CD4-positive, alpha-beta T cell treated with Interleukin-2 at 100 ng/mL for 4 hours (primary cell): ENCODE measurements at places on chromosomes 7 and 10.

GRCh38 chr10:111177379-111177778, 100.5 kb downstream of the ADRA2A start:
- DNase-seq = no peak

DNA sequence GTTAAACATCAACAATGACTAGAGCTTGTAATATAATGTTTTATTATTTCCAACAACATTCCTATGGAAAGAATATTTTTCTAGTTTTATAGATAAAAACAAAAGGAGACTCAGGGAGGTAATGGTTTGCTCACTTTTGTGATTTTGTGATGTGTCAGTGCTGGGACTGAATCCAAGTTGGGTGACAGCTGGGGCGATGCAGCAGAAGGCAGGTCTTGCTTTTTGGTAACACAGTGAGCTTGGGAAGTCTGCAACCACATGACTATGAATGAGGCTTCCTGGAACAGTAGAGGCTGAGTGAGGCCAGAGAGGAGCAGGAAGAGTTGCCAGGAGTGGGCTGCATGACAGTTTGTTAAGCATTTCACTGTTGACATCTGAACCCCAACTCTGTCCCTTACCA, 4.9 kb upstream of the YKT6 start:
- DNase-seq = no peak

DNA sequence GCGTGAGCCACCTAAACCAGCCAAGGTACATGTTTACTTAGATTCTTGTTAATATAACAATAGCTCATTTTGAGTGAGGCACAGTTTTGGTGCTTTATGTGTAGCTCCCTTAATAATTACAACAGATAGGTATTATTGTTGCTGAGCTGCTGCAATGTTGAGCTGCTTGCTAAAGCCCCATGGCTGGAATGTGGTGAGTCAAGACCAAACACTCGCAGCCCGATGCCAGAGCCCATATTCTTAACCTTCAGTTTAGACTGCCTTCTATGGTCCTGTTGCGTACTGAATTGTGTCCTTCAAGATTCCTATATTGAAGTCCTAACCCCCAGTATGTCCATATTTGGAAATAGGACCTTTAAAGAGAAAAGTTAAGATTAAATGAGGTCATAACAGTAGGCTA, 407.1 kb downstream of the NEBL start:
- DNase-seq = no peak

GRCh38 chr10:33137356-33138005, 179.5 kb upstream of the ITGB1 start:
- DNase-seq = no peak

GRCh38 chr7:102147008-102147407, 139.7 kb upstream of the SH2B2 start:
- DNase-seq = peak; percentile 3

GRCh38 chr7:68031180-68031943, 1034.7 kb downstream of the TYW1 start:
- no peak for DNase-seq

- DNase-seq = no peak
Observed at GRCh38 chr7:158262284-158263109, 325.1 kb downstream of the PTPRN2 start.

DNA sequence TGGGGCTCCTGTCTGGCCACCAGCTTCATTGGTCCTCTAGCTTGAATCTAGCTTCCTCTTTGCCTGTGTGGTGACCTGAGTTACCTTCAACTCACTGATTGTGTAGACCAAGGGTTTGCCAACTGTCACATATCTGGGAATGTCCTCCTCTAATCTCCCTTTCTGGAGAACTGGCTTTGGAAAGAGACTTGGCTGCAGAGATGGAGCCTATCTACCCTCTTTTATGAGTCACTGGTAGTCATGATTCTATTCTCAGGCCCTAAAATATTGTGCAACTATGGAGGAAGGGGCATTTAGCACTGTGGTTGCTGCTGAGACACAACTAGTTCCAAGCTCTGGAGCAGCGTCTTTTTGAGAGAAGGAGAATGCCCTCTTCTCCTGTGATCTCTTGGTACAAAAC, 691.3 kb downstream of the KCNMA1 start:
- no peak for DNase-seq

GRCh38 chr10:119468542-119469324, 73.8 kb downstream of the RGS10 start:
- no peak for DNase-seq

DNA sequence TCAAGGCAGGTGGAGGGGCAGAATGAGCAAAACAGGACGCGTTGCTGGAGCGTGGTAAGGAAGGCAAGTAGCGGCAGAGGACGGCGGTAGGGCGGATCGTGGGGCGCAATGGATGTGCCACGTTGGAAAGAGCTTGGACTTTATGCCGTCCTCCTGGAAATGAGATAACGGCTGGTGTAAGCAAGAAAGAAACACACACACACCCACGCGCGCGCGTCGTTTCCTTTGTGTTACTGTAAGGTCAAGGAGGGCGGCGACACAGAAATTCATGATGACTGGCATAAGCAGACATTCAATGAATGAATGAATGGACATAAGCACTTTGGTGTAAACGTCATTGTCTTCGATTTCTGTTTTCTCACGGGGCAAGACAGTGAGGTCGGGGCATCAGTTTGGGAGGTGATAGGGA, 683 bp upstream of the ENTPD7 start:
- peak; percentile 29 for DNase-seq

DNA sequence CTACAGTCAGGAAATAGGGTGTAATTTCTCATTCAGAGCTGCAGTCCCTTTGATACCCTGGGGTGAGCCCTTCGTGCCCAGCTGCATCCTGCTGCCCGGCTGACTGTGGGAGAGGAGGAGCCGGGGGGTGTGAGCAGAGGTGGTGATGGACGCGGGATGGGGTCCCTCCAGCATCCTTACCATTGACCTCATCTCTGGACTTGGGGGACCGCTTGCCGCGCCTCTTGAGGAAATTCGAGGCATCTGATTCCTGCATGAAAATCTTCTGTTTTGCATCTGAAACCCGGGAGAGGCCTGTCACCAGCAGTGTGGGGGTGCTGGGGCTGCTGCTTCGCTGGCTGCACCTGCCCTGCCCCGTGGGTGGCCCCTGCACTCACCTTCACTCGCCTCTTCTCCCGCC, 816 bp downstream of the UCMA start:
- DNase-seq = no peak

GRCh38 chr7:483656-484355, 35.8 kb downstream of the PDGFA start:
- no peak for DNase-seq

DNA sequence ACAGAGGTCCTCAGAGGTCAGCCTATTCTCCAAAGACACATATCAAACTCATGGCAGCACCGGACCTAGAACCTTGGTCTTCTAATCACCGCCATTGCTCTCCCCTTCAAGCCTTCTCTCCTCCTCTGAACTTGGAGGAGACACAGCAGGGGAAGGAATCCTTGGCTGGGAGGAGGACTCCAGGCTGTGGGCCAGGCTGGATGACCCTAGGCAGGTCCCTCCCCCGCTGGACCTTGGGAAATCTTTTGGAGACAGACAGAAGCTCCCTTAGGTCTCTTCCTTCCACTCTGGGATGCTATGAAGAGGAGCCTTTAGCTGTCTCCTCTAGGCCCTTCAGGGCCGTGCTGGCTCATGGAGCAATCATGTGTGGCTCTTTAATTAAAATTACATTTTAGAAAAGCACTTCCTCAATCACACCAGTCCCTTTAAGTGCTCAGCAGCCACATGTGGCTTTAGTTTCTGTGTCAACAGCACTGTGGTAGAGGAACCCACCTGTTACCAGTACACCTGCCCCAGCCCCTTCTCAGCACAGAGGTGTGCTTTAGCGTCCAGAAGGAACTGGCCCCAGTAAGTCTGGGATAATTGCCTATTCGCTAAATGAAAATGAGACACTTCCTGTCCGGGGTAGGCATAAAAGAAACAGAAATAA, 238.2 kb downstream of the CELF2 start:
- no peak for DNase-seq

- DNase-seq = no peak
Observed at GRCh38 chr7:137772748-137773147, 74.0 kb downstream of the DGKI start.

- no peak for DNase-seq
Observed at GRCh38 chr7:155685070-155685790, 40.8 kb downstream of the RBM33 start.

DNA sequence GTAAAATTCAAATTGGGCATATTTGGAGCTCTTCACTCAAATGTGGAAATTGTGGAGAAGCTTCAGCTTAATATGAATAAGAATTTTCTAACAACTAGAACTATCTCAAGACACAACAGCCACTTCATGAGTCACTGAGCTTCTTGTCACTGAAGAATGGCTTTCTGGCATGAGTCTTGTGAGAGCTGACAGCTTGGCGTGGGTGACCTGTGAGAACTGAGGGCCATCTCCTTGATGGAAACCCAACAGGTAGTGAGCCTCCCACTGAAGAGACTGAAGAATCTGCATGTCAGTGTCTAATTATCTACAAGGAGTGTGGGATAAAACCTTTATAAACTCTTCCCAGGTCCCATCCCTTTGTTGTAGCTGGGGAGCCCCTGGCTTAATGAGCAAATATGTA, 66.0 kb downstream of the CLEC2L start:
- no peak for DNase-seq

DNA sequence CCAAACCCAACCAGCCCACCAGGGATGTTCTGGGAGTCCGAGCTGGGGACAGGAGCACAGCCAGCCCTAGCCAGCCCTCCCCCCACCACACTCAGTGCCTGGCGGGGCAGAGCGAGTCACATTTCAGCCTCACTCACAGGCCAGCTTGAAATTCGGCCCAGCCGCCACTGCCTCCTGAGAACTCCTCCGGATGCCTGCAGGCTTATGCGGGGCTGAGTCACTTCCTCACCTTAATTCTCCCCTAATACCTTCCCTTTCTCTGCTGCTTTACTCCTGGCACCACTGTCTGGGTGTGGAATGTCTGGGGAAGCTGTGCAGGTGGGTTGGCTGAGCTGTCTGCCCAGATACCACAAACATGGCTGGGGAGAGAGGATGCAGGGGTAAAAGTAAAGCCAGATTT, 22.6 kb upstream of the DLG5 start:
- no peak for DNase-seq

DNA sequence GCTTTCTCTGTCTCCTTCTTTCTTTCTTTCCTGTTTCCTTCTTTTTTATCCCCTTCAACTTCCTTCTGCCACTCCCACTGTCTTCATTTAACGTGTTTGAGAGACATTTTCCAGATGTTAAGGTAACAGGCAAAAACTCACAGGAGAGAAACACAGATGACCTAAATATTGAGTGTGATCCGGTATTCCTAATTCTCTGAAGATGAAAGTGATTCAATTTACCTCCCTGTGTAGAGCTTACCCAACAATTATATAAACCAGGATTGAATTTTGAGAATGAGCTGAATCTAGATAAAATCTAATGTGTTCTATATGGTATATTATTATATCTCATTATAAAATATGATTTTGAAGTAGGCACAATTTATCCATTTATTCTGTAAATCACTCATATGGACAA, 46.5 kb upstream of the RSU1 start:
- DNase-seq = no peak

- DNase-seq = no peak
Observed at GRCh38 chr10:101545898-101546297, 42.2 kb downstream of the POLL start.

DNA sequence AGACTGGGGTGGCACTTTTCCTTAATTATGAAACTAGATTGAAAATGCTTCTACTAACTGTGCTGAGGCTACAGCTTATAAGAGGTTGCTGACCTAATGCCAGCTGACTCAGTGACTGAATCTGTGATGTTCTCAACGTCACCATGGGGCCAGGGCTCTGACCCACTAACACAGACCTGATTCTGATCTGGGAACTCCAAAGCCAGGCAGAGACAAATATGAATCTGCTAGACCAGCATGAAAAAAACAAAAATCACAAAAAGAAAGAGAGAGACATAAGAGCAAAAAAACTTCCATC, 16.1 kb downstream of the USP6NL start:
- DNase-seq = no peak
